ENCODE measurements at places on chromosomes 1 and 21.

- no peak for DNase-seq
Observed at GRCh38 chr1:172835834-172836233, 176.9 kb downstream of the FASLG start.

DNA sequence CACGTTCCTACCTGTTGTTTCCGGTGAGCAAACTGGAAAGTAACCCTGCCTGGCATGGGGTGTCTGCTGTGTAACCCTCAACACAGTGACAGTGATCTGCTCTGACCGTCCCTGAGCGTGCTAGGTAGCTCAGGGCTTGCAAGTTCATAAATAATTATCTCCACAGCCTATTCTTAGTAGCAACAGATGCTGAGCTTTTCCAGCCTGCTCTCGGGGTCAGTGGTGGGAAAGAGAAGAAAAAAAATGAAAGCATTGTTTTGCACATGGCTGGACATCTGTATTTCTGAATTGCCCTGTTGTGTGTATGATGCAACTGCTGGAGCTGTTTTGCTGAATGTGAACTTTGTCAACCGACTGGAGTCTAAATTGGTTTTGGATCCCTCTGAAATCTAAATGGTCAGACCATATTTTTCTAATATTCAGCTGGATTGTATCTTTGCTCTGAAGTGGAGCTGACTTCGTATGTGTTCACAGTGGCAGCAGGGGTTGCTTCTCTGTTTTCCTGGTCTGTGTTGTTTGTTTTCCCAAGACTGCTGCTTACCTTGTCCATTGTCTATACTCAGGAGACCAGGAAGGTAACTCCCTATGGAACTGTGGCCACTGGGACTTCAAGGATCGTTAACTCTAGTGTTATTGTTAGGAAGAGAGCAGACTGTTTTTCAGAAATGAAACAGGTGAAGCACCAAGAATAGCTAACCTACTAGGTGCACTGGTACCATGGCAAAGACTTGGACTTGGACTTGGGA lies 27.0 kb downstream of the TGFB2 start:
- DNase-seq = no peak

- DNase-seq = no peak
Observed at GRCh38 chr1:214312530-214313051, 31.6 kb downstream of the SMYD2 start.

DNA sequence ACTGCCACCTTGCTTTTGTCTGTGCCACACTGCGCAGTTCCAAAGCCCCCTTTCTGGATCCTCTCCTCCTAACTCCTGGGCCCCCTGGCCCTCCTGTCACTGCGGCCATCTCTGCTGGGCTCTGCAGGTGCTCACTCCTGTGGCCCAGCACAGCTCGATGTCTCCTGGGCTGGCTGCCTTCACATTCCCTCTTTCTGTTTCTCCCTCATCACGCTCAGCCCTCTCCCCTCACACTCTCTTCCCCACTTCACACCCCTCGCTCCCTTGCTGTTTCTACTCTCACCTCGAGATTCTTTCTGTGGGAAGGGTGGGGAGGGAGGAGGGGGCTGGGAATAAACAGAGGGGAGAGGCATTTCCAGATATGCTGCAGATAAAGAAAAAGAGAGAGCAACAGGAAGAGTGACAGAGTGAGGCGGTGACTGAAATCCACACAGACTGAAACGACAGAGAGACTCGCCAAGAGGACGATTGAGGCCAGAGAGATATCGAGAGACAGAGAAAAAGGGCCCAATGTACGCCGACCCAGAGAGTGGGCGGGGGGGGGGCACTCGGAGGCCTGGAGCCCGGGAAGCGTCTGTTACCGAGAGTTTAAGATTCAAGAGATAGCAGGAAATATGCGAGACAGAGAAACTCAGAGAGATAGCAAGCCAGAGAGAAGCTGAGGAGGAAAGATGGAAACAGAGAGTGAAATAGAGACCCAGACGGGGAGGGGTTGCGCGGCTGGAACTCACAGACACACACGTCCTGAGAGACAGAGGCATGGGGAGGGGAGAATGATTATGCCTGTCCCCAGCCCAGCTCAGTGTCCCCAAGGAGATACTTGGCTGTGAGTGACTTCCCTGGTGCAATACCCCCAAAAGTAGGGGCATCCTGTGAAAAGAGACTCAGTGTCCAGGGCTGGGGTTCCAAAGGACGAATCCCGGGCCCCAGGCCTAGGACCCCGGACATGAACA lies 666 bp downstream of the CSF3R start:
- DNase-seq = no peak

DNA sequence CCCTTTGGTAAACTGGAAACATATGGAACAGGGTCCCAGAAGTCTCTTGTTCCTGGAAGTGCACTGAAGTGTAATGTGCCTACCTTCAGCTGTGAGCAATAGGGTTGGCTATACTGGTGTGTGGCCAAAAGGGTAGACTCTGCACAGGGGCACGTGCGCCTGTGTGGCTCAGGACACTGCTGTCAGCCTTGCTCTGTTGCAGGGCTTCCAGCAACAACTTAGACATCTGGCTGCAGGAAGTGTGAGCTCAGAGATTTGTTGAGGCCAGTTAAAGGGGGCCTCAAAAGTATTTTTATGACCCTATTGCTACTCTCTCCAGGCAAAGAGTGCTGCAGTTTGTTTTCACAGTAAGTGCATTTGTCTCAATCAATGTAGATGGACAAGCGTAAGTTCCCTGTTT lies 7.5 kb downstream of the CTPS1 start:
- DNase-seq = no peak

DNA sequence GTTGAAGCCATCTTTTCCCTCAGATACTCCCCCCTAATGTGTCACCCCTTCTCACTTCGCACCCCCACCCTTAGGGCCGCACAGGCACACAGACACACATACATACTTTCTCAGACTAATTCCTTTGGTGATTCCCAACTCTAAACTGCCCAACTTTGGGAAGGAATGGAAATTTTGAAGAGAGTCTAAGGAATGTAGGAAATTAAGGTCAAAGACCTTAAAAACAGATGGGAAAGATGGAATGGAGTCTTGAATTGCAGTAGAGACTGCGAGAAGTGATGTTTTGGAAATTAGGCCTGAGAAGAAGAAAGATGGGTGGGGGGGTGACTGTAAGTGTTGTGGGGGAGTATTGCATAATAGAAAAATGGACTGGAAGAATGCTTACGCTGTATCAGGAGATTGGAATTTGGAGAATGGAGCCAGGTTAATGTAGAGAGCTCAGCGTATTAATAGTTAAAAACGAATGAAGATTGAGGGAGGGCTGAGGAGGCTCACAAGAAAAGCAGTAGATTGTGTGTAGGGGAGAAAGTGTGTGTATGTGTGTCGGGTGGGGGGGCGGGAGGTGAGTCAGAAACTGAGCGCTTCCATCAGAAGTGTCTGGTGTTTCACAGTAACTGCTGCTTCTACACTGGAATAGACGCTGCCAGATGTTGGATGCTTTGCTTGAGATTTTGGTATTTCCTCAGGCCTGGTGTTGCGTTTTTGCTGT lies 1.7 kb downstream of the PIP5K1A start:
- no peak for DNase-seq

DNA sequence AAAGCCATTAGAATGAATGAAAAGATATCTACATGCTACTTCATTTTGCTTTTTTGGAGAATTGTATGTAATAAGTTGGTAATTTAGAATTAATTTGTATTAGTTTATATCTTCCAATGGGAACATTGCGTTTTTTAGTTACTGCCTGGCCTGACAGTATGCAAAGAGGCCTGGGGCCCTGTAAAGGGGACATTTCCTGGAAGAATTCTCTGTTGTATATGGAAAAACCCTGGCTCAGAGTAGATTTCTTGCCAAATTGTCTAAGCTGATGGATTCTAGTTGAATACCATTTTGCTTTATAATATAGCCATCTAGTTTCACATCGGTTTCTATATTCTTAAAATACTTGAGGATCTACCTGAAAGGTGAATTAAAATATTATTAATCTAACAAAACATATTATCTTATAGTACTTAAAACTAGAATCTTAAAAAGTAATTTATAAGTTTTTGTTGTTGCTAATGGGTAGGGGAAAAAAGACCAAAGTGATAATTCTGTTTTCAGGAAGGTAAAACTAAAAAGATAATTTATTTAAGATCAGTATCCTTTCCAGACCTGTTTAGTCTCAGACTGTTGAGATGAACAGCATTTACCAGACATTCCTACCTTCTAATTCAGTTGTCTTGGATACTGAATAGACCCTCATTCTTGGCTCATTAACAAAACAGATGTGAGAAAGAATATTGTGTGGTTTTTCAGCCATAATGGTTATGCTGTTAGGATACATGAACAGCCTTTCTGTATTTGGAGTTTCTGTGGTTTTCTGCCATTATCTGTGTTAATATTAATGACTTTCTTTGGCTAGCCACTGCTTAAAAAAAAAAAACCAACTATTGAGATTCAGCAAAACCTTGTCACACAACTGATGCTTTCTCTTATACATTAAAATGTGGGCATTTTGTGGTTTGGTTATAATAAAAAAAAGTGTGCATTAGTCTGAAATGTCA lies 4.8 kb downstream of the AGO3 start:
- no peak for DNase-seq

GRCh38 chr1:214717351-214717750 lies 114.4 kb downstream of the CENPF start:
- DNase-seq = no peak

GRCh38 chr1:53640701-53641075 lies 98.3 kb downstream of the GLIS1 start:
- no peak for DNase-seq

GRCh38 chr1:4119516-4120220 lies 219.6 kb upstream of the C1orf174 start:
- DNase-seq = no peak

- no peak for DNase-seq
Observed at GRCh38 chr1:3258386-3259003, 189.5 kb downstream of the PRDM16 start.

Measured in activated T-cell treated with anti-CD3 and anti-CD28 coated beads, Interleukin-2, amount 50 U/mL, for 1 hour (primary cell).